ENCODE measurements at places on chromosomes 7 and 10. TPM values are rescaled to one million over a fixed set of nuclear protein-coding genes. Genes with fewer than 3 reads are reported as not detected.

The MYO3A gene
- total RNA-seq = 3.4 TPM

The PUS7 gene
- total RNA-seq = 11.9 TPM

The PDZD7 gene
- 0.66 TPM for total RNA-seq

The WIPF3 gene
- 1.0 TPM for total RNA-seq

The ADAM12 gene
- under 0.01 TPM for total RNA-seq

The LLCFC1 gene
- not detected for total RNA-seq

The SPAM1 gene
- total RNA-seq = not detected
